Putamen (tissue), 1 donor: ENCODE measurements at places on chromosomes 4 and X.

GRCh38 chr4:114146947-114147618 is 167.6 kb upstream of the ARSJ start:
- DNase-seq, result no peak

- no peak for DNase-seq
These were observed 17.8 kb upstream of the HUWE1 start for GRCh38 chrX:53704294-53704693.

DNA sequence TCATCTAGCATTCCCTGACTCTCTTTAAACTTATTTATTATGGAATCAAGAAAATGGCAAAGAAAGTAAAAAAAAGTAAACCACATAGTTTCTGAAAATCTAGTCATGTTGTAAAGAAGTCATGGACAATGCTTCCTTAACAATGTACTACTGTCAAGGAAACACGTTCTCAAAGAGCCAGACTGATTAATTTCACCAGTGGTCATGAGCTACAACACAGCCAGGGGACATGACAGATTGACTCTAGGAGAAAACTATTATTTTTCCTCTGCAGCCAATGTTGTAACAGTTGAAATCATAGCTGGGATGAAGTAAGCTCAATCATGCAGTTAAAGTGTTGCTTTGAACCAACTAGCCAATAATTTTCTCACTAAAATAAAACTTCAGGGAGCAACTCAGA is 109.2 kb downstream of the MAPK10 start:
- DNase-seq, result no peak

DNA sequence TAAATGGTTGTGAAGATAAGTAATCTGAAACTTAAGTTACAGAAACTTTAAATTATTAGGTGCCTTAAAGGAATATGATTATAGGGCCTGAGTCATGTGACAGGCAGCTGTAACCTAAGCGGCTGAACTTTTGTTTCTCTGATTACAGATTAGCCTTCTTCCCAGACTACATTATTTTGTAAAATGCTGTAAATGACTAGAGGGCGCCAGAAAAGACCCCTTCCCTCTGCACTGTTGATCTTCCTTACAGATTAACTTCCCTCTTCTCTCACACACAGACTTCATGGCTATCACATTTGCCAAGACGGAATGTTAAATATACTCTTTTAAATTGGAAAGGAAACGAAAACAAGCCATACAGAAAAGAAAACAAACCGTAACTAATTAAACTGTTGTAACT is 96.6 kb downstream of the EVC2 start:
- DNase-seq, result no peak

GRCh38 chr4:95466791-95467190 is 82.0 kb downstream of the UNC5C start:
- no peak for DNase-seq

- DNase-seq, result no peak
These were observed 328.7 kb downstream of the EPHA5 start for GRCh38 chr4:65341557-65341956.

DNA sequence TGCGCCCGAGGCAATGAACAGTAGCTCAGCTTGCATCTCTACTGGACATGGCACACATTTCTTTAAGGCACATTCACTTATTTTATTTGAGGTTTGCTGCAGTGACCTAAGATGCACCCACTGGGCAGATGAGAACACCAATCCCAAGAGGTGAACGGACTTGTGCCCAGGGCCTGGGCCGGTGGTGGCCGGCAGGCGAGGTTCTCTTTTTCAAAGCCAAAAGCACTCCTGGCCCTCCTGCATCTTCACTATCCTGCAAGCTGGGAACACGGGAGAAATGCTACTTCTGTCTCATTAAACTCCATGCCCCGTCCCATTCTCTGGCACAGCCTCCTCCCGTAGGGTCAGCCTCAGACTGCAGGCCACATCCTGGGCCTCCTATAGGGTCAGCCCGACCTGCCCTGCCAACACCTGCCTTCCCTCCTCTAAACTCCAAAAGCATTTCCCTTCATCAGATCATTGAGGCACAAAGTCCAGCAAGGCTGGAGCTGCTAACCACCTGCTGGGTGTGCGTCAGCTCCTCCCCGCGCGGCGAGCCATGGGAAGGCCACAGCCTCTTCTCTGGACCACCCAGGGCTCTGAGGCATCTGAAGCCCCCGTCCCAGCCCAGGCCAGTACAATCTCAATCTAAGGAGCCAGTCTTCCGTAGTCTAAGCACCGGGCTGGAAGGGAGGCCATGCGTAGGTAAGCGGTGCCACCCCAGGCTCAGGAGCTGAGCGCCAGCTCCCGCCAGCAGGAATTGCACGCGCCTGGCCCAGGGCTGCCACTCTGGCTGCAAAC is 166.1 kb downstream of the AFAP1 start:
- DNase-seq, result no peak

GRCh38 chr4:46388857-46389256 is 1.1 kb downstream of the GABRA2 start:
- no peak for DNase-seq

- DNase-seq, result no peak
These were observed 154.7 kb upstream of the BOD1L1 start for GRCh38 chr4:13782231-13782630.

DNA sequence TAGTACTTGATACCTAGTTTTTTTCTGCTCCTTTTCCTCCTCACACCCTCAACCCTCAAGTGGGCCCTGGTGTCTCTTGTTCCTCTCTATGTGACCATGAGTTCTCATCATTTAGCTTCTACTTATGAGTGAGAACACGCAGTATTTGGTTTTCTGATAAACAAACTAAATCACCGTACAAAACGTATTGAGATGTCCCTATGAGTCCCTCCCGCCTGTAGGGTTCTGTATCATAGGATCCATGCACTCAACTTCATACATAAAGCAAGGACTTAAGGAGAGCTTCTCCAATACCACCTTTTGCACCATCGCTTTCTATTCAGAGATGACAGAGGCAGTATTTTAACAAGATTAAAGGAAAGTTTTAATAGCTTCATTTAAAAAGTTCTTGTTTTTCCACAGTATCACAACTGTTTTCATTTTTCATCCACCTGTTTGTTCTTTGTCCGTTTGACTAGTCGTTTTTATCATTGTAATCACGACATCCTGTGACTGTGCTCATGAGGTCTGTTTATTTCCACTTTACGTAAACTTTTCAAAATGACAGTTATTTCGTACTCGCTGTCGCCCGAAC is 457 bp upstream of the RAB9A start:
- no peak for DNase-seq

DNA sequence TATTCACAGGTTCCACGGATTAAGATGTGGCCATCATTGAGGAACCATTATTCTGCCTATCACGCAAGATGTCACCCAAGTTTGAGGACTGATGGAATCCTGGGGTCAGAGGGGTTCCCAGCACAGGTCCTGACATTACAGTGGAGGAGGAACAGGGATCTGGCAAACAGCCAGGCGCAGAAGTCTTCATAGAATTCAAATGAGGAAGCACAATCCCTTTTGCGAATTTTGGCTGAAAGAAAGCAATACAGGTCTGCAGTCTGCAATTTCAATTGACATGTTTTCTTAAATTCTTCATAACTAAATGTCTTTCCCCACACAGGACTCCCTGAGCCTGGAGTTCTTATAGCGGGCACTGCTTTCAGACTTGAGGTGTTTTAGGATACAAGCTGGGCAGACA is 14.5 kb downstream of the DOCK11 start:
- no peak for DNase-seq

GRCh38 chrX:72107320-72107719 is 24.4 kb downstream of the RTL5 start:
- no peak for DNase-seq

- DNase-seq, result no peak
These were observed 144.4 kb downstream of the GLRA2 start for GRCh38 chrX:14673764-14674163.
